ENCODE measurements at places on chromosomes 3 and 15.

DNA sequence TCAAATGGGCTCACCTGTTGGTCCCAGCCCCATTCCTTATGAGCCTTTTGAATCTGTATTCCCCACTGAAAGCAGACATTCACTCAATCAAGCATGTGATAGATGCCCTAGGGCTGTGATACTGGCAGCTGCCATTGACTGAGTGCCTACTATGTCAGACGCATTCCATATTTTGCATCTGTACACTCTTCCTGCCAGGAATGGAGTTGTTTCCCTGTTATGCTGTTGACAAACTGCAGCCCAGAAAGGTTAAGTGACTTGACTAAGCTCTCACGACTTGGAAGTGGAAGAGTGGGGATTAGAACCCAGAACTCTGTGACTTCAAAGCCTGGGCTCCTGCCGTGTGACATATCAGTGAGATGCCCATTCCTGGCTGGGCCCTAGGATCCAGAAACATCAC, 211.4 kb downstream of the RPLP1 start:
- no peak for DNase-seq

- DNase-seq = no peak
Observed at GRCh38 chr15:29692527-29692926, 129.7 kb downstream of the TJP1 start.

DNA sequence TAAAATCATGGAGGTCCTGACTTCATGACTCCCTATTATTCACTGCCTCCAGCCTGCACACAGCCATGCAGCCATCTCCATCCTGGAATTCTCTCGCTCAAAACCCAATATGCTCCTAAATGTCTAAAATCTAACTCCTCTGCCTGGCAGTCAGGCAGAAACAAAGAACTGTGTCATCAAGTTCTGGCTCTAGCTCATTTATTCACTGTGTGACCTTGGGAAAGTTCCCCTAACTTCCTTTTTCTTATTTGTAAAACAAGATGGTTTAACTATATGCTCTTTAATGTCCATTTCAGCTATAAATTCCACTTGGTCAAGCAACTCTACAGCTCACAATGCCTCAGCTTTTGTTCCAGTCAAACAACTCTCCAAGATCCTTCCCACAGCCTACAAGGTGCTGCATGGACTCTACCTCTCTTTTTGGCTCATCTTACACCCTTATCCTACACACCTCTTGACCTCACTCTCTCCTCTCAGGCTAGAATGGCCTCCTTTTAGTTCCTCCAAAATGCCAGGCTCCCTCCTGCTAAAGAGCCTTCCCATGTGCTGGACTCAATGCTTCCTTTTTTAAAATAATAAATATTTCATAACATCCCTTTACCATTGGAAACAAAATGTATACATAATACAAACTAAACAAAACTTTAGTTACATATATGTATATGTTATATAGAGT, 16.4 kb downstream of the PIK3CB start:
- no peak for DNase-seq

DNA sequence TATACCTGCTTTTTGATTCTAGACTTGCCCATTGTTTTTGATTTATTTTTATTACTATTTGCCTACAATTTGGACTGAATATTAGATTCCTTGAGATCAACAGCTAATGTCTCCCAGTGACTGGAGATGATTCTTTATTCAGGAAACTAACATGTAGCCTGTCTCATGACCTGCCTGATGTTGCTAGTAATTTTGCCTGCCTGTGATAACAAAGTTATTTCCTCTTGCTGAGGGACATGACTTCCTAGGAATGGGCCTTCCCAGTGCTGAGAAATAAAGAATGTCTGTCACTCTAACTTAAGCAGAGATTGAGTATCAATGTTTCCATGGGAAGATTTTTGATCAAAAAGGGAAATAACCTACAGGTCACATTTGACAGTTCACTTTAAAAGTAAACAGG, 13.4 kb upstream of the NPHP3 start:
- DNase-seq = no peak

Measured in effector CD8-positive, alpha-beta T cell (primary cell).